WTC11 (cell line): ENCODE measurements at places on chromosomes 5 and 9.

DNA sequence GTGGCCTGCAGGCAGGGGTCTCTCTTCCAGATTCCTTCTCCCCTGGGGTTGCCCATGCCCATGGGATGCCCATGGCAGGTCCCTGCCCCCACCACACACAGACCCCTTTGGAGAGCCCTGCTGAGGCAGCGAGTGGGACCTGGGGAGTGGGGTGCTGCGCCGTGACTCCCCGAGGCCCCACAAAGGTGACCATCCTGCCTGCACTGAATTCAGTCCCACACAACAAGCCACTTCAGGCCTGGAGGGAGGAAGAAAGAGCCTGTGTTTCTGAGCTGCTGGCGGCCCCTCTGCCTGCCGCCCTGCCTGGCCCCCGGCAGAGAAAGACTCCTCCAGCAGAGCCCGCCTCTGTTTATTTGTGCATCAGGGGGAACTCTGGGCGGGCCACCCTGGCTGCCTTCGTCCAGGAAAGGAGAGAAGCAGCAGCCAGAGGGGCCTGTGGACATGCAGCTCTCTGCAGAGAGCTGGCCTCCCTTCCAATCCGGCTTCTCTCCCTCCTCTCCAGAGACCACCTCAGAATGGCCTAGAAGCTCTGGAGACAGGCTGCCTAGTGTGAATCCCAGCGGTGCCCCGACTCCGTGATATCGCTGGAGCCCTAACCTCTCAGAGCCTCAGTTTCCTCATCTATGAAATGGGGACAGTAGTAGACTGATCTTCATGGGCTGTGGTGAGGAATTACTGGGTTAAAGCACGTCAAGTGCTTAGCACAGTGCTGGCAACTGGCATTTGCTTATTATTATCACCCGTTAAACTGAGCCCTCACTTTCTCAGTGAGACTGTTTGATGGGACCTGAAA, 72.9 kb downstream of the COL27A1 start:
- H3K4me3 ChIP-seq, result no peak overlapping the region
- H3K27me3 ChIP-seq, result no peaks in the 10 kb centered on the region
- DNase-seq, result no peak
- peak overlapping the region; percentile 23; the same call in 1 of the 2 replicates for H3K27ac ChIP-seq

DNA sequence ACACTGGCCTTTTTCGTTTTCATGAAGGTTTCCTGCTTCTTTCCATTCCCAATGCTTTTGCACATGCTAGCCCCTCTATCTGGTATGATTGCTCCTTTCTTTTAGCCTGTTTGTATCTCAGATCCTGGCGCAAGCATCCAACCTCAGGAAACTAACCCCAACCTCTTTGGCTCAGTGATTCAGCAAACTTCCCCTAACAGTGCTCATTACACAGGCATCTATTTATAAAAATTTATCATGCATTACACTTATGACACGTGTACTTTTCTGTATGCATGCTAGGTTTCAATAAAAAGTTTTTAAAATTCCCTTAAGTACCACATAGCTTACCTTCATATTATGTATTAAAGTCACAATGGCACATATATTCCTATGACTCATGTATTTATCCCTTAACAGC, 218.9 kb downstream of the EPB41L4A start:
- DNase-seq, result no peak
- H3K27ac ChIP-seq, result no peak overlapping the region
- H3K4me3 ChIP-seq, result no peak overlapping the region
- peaks cover 22% of the 10 kb centered on the region for H3K4me1 ChIP-seq

DNA sequence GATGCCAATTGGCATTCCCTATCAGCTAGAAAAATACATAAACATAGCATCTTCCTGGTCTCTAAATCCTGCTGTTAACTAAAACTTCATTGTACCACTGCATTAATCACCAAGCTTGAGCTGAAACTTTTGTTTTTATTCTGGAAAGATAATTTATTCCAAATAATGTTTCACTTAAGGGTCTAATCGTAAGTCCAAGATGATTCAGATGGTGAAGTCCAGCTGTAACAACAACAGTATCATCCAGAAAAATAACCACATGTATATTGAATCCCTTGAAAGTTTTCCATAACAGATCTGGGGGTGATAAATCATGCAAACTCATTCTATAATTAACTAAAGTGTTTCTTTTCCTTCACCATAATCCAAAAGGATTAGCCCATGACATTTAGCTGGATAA, 23.9 kb downstream of the RORB start:
- DNase-seq, result no peak
- peaks cover 44% of the 10 kb centered on the region for H3K4me1 ChIP-seq
- no peaks in the 10 kb centered on the region for H3K27me3 ChIP-seq

- no peaks in the 10 kb centered on the region for H3K27me3 ChIP-seq
- H3K4me1 ChIP-seq, result peaks cover 46% of the 10 kb centered on the region
- no peaks in the 10 kb centered on the region for H3K36me3 ChIP-seq
- peak; percentile 85 for DNase-seq
- peak overlapping the region; percentile 25; the same call in 1 of the 2 replicates for H3K4me3 ChIP-seq
Measured at GRCh38 chr5:172106511-172107356, 81.3 kb downstream of the STK10 start.

DNA sequence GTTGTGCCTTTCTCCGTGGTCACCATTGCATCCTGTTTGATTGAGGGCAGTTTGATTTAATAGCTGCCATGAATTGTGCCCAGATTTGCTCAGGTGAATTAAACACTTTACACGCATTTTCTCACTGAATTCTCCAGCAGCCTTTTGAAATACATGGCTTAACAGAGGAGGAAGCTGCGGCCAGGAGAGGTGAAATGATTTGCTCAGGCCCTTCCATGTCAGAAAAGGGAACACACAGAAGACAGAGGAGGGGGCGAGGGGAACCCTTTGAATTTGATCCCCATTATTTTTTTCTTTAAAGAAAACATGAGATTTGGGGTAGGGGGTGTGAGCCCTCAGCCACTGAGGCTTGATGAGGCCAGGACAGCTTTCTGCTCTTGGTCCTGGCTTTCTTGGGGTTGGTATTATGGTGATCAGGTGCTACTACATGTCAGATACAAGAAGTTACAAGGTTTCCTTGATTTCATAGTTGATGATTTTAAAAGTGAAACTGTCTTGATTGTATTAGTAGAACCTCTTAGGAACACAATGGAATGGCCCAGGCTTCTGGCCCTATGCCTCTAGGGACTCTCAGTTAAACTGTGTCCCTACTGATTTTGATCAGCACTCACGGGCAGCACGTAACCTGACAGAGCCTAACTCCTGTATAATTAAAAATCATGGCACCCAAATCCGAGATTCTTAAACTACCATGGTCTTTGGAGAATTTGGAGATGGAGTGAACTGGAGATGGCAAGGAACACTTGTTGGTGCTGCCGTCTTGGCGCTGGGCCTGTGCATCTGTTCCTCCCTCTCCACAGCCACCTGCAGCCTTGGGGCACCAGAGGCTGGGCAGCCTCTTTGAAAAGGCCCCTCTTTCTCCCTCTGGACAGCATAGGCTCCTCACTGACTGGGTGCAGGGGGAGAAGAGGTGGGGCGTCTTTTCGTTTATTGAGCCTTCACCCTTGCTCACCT, 107.9 kb downstream of the TRIO start:
- peaks cover 59% of the 10 kb centered on the region for H3K4me1 ChIP-seq
- no peaks in the 10 kb centered on the region for H3K27me3 ChIP-seq
- H3K27ac ChIP-seq, result no peak overlapping the region; the same call in 1 of the 2 replicates
- no peak for DNase-seq
- H3K4me3 ChIP-seq, result no peak overlapping the region

DNA sequence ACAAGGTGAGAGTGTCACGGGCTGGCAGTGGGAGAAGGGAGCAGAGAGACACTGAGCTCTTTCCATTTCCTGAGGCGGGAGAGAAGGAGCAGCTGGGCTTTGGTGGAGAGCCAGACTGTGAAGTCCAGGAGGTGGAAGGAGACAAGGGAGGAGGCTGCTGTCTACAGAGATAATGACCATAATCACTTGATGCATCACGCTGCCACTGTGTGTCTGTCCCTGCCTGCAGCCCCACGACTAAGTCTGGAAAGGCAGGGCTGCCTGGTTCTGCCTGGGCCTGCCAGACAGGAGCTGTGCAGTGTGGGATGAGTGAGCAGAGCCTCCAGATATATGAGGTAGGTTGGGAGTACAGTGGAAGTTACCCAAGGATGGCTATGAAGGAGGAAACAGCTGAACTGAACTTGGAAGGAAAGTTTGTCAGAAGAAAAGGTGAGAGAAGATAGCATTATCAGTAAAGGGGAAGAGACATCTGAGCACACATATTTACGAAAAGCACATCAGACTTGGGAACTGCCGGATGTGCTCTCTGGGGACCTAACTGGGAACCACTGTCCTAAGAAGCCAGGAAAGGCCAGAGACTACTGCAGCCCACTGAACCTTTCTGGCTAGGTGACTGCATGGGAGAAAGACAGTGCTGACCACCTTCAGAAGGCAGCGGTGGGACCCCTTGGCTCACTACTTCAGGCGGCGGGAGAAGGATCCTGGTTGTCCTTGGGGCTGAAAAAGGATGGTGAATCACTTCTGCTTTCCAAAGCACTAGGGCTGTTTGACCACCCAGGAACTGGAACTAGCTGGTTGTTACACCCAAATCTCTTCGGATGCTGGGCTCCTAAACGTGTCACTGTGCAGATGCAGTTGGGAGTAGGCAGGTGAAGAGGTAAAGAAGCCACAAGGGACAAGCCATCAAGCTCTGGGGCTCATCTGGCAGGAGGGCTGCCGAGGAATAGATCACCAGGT, 12.8 kb upstream of the DDX41 start:
- no peaks in the 10 kb centered on the region for H3K4me1 ChIP-seq
- H3K36me3 ChIP-seq, result peaks cover 27% of the 10 kb centered on the region
- DNase-seq, result no peak
- H3K4me3 ChIP-seq, result no peak overlapping the region

DNA sequence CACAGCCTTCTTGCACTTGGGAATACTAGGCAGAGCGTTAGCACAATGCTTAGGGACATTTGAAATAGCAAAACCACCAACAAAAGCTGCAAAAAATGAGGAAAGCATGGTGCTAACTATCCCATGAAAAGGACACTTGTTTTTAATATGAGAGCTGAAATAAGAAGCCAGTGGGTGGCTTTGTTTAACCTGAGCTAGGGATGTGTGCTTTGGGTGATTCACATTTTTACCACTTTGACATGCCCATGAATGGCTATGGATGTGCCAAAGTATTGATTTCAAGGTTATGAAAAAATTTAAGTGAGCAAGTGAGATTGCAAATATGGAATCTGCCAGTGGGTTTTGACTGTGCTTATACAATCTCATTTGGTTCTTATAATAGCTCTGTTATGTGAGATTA, 67.3 kb downstream of the DMRT2 start:
- no peaks in the 10 kb centered on the region for H3K27me3 ChIP-seq
- DNase-seq, result no peak
- H3K4me3 ChIP-seq, result no peak overlapping the region
- H3K4me1 ChIP-seq, result peaks cover 11% of the 10 kb centered on the region
- H3K27ac ChIP-seq, result no peak overlapping the region

- no peak for DNase-seq
- no peak overlapping the region for H3K4me3 ChIP-seq
- H3K27ac ChIP-seq, result no peak overlapping the region
- H3K4me1 ChIP-seq, result peaks cover 4% of the 10 kb centered on the region; the same call in 1 of the 2 replicates
- no peaks in the 10 kb centered on the region; the same call in none of the 2 replicates for H3K27me3 ChIP-seq
Measured at GRCh38 chr9:114655689-114656088, 1.9 kb downstream of the TEX53 start.

GRCh38 chr5:37715361-37715760, 124.5 kb downstream of the GDNF start:
- H3K36me3 ChIP-seq, result no peaks in the 10 kb centered on the region
- no peak overlapping the region for H3K27ac ChIP-seq
- peaks cover 13% of the 10 kb centered on the region for H3K4me1 ChIP-seq
- H3K27me3 ChIP-seq, result no peaks in the 10 kb centered on the region
- no peak for DNase-seq

- H3K4me3 ChIP-seq, result no peak overlapping the region
- no peak for DNase-seq
- H3K27ac ChIP-seq, result no peak overlapping the region
- H3K36me3 ChIP-seq, result no peaks in the 10 kb centered on the region
- H3K4me1 ChIP-seq, result peaks cover 3% of the 10 kb centered on the region
- no peaks in the 10 kb centered on the region; the same call in 1 of the 2 replicates for H3K27me3 ChIP-seq
Measured at GRCh38 chr5:133681896-133682295, 69.6 kb upstream of the FSTL4 start.

DNA sequence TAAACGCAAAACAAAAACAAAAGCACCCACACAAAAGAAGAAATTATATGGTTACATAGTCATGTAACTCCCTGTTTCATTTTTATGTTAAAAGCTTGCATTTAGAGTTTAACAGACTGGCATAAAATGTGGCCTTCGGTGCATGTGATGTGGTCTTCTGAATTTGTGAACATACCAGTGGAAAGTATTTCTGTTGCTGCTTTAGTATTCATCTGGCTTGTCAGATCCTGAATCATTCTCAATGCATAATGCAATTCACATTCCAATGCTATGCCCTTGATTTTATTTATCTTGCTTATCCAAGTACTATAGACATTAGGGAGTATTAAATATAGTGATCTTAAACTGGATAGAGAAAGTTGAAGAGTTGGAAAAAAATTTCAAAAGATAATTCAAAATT, 740.2 kb upstream of the ZNF608 start:
- peaks cover 6% of the 10 kb centered on the region for H3K36me3 ChIP-seq
- DNase-seq, result no peak
- H3K4me1 ChIP-seq, result peaks cover 34% of the 10 kb centered on the region
- H3K4me3 ChIP-seq, result no peak overlapping the region

DNA sequence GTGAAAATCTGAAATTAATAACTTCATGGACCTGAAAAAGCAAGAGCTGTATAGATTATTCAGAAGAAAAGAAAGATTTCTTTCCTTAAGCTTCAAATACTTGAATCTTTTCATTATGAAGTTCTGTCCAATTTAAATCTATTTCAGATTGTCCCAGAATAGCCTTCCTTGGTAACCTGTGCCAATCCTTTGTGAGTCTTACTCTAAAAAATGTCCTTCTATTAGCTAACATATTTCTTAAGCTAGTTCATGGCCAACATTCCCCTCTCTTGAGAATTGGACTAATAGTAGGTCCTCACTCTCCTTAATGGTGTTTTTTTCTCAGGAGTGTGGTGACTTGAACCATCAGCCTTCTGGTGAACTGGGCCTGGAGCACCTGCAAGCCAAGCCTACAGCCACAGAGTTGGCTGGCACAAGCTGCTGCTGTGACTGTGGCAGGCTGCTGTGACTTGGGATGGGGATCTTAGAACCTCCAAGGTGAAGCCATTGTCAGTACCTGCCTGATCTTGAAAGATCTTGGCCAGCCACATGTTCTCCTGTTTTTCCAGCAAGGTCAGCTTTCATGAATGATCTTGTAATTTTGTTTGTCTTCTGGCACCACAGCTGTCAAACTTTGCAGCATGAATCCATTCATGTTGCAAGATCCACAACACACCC, 262.6 kb upstream of the MAP3K1 start:
- no peak for DNase-seq
- H3K4me3 ChIP-seq, result no peak overlapping the region
- no peak overlapping the region for H3K27ac ChIP-seq
- no peaks in the 10 kb centered on the region for H3K36me3 ChIP-seq
- H3K27me3 ChIP-seq, result no peaks in the 10 kb centered on the region
- H3K4me1 ChIP-seq, result peaks cover 1% of the 10 kb centered on the region; the same call in 1 of the 2 replicates

DNA sequence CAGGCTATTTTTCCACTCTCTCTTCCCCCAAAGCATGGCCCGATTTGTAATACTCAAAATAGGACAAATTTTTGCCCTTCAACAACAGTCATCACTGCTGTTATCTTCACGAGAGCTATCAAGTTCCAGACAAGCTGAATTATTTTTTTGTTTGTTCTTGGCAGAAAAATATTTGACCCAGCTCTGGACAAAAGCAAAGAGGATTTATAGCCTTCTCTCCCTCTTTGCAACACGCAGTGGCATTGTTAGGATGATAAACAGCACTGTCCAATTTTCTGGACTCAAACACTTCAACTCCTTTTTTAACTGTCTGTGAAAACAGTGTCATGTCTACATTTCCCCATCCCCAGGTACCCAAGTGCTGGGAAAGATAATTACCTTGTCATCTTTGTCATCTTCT, 160.3 kb downstream of the SLF1 start:
- no peaks in the 10 kb centered on the region for H3K27me3 ChIP-seq
- no peak overlapping the region for H3K4me3 ChIP-seq
- DNase-seq, result no peak
